ENCODE measurements at places on chromosomes 16 and 17.

- no peak for DNase-seq
Observed at GRCh38 chr17:3724378-3725077, 825 bp downstream of the HASPIN start.

GRCh38 chr16:86225905-86226371, 284.4 kb upstream of the FOXF1 start:
- DNase-seq = no peak

DNA sequence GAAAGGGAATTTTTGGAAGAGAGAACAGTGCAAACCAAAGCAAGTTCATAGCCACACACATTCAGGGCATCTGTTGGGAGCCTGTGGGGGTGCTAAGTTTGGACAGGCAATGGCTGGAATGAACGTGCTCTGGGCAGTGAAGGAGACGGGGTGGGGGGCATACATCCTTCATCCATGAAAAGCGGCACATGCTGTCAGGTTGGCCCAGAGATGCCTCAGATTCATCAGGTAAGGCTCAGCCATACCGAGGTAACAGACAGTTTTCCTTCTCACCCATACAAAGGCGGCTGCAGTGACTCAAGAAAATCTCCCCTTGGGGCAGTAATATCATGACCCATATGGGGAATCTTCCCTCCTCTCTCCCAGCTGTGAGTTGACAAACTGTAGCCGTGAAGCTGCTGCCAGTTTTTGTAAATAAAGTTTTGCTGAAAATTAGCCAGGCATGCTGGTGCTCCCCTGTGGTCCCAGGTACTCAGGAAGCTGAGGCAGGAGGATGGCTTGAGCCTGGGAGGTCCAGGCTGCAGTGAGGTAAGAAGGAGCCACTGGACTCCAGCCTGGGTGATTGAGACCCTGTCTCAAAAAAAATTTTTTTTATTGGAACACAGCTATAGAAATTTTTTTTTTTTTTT, 9.2 kb upstream of the UBALD2 start:
- no peak for DNase-seq

- no peak for DNase-seq
Observed at GRCh38 chr17:48546924-48547807, 2.3 kb upstream of the HOXB2 start.

Data from left forelimb (tissue), 1 donor.